ENCODE measurements at places on chromosomes 16 and 17. TPM values are rescaled to one million over a fixed set of nuclear protein-coding genes. Genes with fewer than 3 reads are reported as not detected.
A peak's percentile ranks its signal among the peaks of the same experiment; 100 is the strongest.

DNA sequence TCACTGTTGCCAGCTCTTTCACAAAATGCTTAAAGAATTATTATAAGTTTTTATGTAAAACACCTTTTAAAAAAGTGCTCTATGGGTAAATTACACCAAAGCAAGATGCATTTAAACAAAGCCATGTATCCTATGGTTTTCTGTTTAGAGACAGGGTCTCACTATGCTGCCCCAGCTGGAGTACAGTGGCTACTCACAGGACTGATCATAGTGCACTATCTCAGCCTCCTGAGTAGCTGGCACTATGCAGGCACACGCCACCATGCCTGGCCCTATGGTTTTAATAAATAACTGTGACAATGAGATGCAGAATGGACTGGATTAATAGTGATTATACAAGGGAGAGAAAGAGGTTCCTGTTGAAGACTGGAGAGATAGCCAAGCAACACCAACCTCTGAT is 40.2 kb downstream of the SPOP start:
- DNase-seq, result no peak

GRCh38 chr17:45436161-45436560 is 3.5 kb upstream of the ARHGAP27 start:
- no peak for DNase-seq

DNA sequence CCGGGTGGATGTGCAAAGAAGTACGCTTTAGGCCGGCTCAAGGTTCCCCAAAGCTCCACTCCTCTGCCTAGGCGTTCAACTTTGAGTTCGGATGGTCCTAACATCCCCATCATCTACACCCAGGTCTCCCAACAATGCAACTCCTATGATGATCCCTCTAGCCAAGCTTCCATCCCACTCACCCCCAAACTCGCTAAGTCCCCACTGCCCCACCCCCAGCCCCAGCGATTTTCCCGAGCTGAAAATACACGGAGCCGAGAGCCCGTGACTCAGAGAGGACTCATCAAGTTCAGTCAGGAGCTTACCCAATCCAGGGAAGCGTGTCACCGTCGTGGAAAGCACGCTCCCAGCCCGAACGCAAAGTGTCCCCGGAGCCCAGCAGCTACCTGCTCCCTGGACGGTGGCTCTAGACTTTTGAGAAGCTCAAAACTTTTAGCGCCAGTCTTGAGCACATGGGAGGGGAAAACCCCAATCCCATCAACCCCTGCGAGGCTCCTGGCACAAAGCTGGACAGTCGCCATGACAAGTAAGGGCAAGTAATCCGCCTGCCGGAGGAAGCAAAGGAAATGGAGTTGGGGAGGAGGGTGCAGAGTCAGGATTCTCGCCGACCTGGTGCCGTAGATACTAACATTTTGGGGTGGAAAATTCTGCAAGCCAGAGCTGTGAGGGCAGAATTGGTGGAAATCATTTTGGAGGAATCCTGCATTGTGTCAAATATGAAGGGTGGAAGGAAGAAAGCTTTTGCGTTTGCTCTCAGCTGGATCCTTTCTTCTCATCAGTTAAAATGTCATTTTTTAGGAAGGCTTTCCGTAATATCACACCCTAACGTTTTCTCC is at the start of gene TP53:
Gene TP53, minus strand, starts transcription at position 419 of the 836 bp plus-strand sequence. CDS start 10,896 bp downstream, outside the sequence.
- peak; percentile 94 for DNase-seq

DNA sequence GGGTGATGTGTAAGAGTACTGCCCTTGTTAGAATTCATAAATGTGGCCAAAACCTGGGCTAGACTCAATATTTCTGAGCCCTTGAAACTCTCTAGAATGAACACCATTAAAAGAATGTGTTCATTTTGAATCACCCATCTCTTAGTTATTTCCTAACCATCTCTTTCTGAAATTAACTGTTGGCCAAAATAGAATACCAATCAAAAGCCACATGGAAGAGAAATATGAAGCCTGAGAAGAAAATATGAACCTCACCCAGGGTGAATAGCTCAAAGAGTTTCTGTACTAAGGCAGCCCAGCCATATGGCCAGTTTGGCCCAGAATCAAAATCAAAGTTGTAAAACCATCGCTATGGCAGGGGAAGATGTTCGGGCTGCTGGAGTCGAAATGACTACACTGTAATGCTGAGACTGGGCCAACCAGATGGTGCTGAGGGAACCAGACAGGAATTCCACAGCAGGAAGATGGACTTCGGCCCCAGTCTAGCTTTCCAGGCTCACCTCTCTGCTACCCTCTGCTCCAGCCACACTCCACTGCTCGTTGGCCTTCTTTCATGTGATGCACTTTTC is 154.3 kb upstream of the ZFHX3 start:
- DNase-seq, result no peak

DNA sequence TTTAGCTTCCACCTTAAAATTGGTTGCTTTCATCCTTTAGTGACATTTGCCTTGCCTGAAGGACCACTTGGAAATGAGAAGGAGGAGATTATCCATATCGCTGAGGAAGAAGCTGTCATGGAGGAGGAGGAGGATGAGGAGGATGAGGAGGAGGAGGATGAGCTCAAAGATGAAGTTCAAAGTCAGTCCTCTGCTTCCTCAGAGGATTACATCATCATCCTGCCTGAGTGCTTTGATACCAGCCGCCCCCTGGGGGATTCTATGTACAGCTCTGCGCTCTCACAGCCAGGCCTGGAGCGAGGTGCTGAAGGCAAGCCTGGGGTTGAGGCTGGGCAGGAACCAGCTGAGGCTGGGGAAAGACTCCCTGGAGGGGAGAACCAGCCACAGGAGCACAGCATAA is 11.5 kb upstream of the TMEM106A start:
- no peak for DNase-seq

GRCh38 chr16:47142486-47142820 is 1.3 kb downstream of the NETO2 start:
- no peak for DNase-seq

Gene GLP2R
- not detected for total RNA-seq

Gene NKD1
- total RNA-seq, result 2.4 TPM

Gene IGSF6
- total RNA-seq, result 0.28 TPM

Gene SAMD14
- 3.3 TPM for total RNA-seq
